ENCODE measurements at places on chromosomes 11 and 22. TPM values are rescaled to one million over a fixed set of nuclear protein-coding genes. Genes with fewer than 3 reads are reported as not detected.

Gene TMEM86A
- total RNA-seq: 1.4 TPM

Gene GDPD4
- not detected for total RNA-seq

Gene ME3
- 8.9 TPM for total RNA-seq

Gene HTR3B
- not detected for total RNA-seq

Gene SHANK3
- 1.1 TPM for total RNA-seq

Gene SLC22A8
- total RNA-seq: not detected

Gene APOC3
- not detected for total RNA-seq

Gene OR8U1
- total RNA-seq: not detected

GRCh38 chr22:49087198-49087597, 740.5 kb downstream of the BRD1 start:
- DNase-seq: no peak

DNA sequence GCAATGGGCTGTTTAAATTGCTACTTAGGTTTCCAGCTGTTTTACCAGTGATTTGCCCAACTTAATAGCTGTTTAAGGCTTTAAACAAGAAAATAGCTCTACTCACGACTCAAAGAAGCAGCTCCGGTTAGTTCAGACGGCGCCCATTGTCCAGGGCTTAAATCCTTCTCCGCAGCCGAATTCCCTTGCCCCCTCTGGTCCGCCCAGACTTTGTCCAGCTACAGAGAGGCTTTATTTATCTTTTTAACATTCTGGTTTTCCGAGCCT, 20.9 kb upstream of the SCUBE1 start:
- DNase-seq: no peak

GRCh38 chr11:117514256-117514655, 186.6 kb downstream of the CEP164 start:
- DNase-seq: no peak

- DNase-seq: no peak
Observed at GRCh38 chr11:61718621-61719302, 33.7 kb upstream of the MYRF start.

GRCh38 chr11:34522188-34522587, 8.6 kb upstream of the ELF5 start:
- no peak for DNase-seq

DNA sequence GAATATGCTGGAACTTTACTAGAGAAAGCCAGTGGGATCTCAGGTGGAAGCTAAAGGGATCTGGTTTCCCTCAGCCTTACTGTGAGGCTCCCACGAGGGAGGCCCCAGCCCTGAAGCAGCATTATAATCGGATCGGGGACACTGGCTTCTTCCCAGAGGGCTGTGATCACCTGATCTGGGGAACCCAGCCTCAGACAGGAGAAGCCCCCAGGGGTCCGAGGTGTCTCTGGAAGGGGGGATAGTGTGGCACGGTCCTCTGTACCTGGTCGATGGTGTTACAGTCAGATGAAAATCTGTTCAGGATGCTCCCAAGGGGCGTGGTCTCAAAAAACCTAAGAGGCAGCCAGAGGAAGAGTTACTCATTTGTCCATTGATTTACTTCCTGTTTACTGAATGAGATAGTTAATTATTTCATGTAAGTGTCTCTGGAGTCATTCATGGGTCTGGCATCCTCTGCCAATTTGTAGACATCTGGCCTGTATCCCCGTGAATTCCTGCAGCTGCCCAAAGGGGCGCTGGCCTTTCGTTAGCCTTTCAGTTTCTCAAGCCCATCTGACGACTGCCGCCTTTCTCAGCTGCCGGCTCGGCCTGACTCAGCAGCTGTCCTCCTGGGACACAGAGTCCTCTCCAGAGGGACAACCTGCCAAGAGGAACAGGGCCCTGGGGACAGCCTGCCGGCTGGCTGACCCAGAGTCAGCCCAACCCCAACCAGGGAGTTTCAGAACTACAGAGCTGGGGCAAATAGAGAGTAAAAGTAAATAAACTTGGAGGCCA, 17.0 kb upstream of the KCNJ11 start:
- DNase-seq: peak; percentile 92

GRCh38 chr11:73866095-73866579, 10.5 kb downstream of the COA4 start:
- no peak for DNase-seq

DNA sequence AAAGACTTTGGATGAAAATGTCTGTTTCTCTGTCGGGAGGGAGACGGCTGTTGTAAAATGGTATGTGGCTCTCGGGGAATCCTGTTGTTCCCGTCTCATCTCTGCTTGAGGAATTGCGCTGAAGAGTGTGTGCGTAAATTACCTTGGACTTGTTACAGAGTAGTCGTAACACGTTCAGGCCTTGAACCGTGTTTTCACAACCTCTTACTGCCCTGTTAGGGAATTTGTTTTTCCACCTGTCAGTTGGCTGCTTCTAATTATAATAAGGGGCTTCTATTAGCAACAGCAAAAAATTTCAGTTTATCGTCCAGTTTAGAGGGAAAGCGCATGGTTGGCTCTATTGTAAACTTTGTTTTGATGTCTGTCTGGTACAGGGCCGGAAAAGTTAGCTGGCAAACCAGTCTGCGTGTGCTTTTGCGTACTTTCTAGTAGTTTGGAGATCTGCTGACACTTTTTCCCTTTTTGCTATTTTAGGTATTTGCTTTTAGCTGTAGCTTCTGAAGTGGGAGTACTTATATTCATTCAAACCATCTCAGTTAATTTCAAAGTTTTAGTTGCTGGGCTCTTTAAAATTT, 1.5 kb downstream of the HIPK3 start:
- no peak for DNase-seq

GRCh38 chr11:64653388-64653973, 62.5 kb downstream of the SLC22A12 start:
- DNase-seq: no peak

DNA sequence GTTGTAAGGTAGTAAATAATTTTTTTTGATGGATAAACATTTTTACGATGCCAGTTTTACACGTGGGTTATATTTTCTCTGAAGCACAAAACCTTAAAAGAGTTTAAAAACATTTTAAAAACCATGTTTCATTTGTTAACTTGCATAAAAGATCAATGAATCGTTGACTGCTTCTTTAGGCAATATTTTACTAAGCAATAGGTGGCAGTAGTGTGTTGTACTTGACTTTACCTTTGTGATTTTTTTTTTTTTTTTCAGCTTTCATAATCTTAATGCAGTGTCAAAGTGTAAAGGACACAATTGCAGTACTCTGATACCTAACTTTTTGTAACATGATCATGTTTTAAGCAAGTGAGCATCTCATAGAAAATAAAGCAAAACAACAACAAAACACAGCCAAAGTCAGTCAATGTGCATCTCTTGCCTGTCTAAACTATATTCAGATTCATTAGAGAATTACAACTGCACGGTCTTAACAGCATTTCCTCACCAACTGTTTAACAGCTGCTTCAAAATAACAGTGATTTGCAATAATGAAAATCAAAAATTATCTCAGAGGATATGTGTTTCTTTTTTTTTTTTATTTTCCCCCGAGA, 27.7 kb downstream of the DNAJC24 start:
- DNase-seq: peak; percentile 34

DNA sequence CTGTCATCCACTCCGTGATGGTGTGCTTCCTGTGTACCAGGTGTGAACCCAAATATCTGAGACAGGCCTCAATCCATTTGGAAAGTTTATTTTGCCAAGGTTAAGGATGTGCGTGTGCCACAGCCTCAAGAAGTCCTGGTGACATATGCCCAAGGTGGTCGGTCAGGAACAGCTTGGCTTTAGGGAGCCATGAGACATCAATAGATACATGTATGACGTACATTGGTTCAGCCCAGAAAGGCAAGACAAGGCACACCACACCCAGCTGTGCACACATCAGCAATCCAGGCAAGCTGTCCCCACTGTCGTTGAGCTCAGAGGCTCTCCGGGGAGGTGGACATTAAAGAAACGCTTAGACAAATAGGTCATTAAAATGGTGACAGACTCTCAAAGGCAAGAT, 56.8 kb upstream of the SHANK2 start:
- no peak for DNase-seq

DNA sequence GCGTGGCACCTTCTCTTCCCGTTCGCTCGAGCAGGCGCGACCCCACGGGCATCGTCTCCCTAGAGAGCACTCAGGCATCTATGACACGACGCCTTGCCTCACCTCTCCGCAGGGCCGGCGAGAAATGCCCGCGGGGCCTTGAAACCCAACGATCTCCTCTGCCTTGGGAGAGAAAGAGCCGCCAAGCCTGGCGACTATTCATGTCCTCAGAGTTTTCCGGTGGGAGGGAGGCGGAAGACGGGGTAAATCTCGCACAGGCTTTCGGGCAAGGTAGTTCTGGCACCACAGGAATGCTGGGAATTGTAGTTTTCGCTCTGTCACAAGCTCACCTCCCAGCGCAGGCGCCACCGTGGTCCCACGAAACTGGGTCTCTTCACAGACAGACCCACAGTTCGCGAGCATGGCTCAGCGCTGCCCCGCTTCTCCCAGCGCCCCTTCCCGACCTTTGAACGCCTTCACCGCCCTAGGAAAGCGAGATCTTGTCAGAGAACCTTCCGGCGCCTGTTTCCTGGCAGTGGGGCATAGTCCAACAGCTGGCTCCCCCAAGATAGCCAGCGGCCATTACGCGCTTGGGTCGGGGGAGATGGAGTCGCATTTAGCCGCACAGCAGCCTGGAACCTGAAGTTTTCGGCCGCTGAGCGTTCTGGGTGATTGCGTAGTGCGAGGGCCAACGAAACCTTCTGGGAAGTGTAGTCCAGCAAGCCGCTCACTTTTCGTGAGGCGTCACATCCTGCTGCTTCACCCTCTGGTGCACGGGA, at the start of gene CCDC90B:
Gene CCDC90B (minus strand): TSS at position 597 of the 758 bp plus-strand sequence. CDS start 395 bp downstream, at position 202.
- peak; percentile 93 for DNase-seq

- DNase-seq: peak; percentile 37
Observed at GRCh38 chr11:126853732-126854131, 146.8 kb downstream of the KIRREL3 start.

GRCh38 chr11:42502151-42502550, 809.6 kb upstream of the API5 start:
- DNase-seq: no peak

DNA sequence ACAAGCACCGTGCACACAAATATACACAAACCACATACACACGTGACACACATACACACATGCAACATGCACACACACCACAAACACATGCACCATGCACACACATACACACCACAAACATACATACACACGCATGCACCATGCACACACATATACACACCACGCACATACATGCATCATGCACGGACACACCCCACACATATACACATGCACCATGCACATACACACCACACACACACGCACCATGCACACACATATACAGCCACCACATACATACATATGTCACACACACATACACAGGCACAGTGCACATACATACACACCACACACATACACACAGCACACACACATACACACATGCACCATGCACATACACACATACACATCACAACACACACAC, 12.7 kb upstream of the B4GALNT4 start:
- DNase-seq: no peak

GRCh38 chr22:45968751-45969413, 8.1 kb downstream of the WNT7B start:
- DNase-seq: peak; percentile 90

- DNase-seq: no peak
Observed at GRCh38 chr11:111947143-111947542, 10.0 kb downstream of the DIXDC1 start.

DNA sequence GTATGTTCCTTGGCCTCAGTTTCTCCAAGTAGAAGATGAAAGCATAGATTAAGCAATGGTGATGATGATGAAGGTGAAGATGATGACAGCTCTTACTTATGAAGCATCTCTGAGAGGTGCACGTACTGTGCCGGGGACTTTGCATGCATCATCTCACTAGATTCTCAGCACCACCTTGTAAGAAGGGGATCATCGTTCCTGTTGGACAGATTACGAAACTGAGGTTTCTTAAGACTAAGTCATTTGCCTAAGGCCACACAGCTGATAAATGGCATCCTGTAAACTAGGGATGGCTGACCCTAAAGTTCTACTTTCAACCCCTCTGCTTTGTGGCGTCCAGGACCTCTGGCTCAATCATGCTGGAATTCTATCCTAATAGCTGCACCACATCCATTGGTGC, 8.7 kb downstream of the MS4A15 start:
- no peak for DNase-seq

GRCh38 chr11:43842021-43842420, 38.6 kb upstream of the ALKBH3 start:
- DNase-seq: no peak

DNA sequence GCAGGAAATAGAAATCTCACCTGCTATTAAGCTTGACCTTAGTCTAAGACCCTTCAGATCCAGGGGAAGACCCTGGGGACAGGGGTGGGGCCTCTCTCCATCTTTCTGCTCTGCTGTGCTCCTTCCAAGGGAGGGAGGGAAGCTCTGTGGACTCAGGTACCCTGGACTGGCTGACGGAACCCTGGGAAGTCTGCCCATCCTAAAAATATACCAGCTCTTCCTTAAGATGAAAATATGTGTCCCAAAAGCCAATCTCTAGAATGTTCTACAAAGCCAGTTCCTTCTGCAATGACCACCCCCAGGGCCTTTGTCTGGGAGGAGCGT, 73.7 kb downstream of the RTL6 start:
- no peak for DNase-seq

GRCh38 chr11:130644187-130644586, 195.7 kb downstream of the ADAMTS15 start:
- no peak for DNase-seq

- no peak for DNase-seq
Observed at GRCh38 chr11:130813196-130813595, 103.1 kb downstream of the SNX19 start.

DNA sequence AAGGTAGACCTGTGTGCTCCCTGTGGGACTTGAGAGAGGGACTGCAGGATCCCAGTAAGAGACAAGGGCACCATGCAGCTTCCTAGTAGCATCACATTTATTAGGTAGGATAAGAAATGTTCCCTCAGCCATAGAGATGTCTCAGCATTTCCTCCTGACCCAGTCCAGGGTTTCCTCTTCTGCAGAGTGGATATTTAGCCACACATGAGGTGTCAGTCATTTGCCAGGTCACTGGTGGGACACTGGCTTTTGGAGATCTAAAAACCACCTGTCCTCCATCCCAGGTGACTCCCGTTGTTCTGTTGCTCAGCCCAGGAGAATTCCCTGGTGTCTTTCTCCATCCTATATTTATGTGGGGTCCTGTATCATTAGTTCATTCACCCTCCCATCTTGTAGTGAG, 117.5 kb upstream of the NNMT start:
- DNase-seq: no peak

GRCh38 chr22:26589845-26590736, at the start of gene TPST2:
TPST2 (minus strand) TSS chr22:26590132; CDS start chr22:26541630, 48,502 bp downstream.
- DNase-seq: peak; percentile 62

GRCh38 chr11:106461839-106462545, 384.5 kb downstream of the AASDHPPT start:
- DNase-seq: peak; percentile 13

GRCh38 chr11:130278745-130279144, 36.0 kb downstream of the ZBTB44 start:
- DNase-seq: no peak

GRCh38 chr11:763549-764321, 13.6 kb downstream of the GATD1 start:
- DNase-seq: no peak

Data from Caki2 (cell line).